ENCODE measurements at places on chromosomes 1 and 21.

GRCh38 chr1:166330096-166330495 lies 163.3 kb upstream of the FAM78B start:
- DNase-seq, result no peak

DNA sequence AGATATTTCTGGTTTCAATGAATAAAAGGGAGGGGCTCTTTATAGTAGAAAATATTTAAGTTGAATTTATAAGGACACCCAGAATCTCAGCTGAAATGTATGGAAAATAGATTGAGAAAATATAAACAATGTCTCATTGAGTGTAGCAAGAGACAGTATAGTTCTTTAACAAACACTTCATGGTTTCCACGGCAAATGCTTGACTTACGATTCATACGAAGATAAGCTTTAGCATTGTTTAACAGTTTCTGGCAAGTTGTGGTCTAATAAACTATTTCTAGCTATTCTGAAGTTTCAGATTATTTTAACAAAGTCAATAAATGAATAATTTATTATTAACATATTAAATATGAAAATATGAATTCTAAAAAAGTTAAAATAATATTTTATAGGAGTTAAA lies 1419.4 kb downstream of the KCNT2 start:
- no peak for DNase-seq

- DNase-seq, result no peak
These were observed 6.8 kb downstream of the TSPEAR start for GRCh38 chr21:44704636-44705001.

GRCh38 chr1:147717051-147717705 lies 43.2 kb downstream of the GJA5 start:
- no peak for DNase-seq

DNA sequence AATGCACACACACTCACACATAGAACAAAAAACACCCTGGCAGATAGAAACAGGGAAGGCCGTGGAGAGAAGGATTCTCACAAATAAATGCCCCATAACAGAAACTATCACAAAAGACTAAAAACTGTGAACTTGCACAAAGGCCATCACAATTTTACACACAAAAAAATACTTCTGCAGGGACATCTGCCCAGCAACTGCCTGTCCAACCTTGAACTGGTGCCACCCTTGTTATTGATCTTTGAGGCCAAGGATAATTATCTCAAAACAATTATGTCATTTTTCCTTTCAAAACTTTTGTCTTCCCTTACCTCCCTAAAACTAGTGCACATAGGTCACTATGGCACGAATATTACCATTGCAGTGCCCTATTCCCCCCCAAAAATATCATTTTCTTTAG lies 143.8 kb upstream of the KCTD3 start:
- DNase-seq, result no peak

- DNase-seq, result no peak
These were observed 2.7 kb upstream of the LHX9 start for GRCh38 chr1:197914510-197914909.

GRCh38 chr1:18293291-18293690 lies 185.7 kb downstream of the IGSF21 start:
- no peak for DNase-seq

Measured in stimulated activated CD4-positive, alpha-beta T cell treated with anti-CD3 and anti-CD28 coated beads, Interleukin-2, amount 100 ng/mL, for 4 hours (primary cell).